BJ (cell line): ENCODE measurements at places on chromosomes 11 and 22. TPM values are rescaled to one million over a fixed set of nuclear protein-coding genes. Genes with fewer than 3 reads are reported as not detected.

Gene HIC2
- 0.50 and 0.54 TPM in 2 replicates for polyA plus RNA-seq

Gene CBLIF
- polyA plus RNA-seq, result not detected in 2 replicates

Gene OR5A1
- polyA plus RNA-seq, result not detected in 2 replicates

DNA sequence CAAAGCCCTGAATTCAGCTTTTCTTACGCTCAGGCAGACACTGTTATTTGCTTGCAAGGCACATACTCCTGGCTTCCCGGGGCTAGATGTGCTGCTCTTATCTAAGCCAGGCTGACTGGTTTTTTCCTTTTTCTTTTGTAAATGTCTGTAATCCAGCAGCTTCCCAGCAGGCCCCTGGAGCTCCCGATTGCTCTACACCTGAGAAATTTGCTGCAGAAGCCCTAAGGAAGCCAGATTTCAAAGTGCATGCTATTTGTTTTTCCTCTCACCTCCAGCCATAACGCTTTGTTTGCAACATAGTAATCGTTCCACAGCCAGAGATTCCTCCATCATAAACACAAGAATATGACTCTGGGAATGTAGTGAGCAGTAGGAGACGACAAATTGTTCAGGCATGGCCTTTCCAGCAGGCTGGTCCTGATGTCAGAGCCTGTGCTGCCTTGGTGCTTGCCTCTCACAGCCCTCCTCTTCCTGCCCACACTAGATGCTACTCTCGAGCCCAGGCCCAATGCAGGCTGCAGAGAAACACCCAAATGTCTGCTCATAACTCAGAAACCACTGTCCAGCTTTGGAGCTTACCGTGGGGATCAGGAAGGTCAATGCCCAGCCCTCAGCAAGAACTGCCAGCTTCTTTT, 54.7 kb upstream of the SLC6A5 start:
- no peak for DNase-seq

DNA sequence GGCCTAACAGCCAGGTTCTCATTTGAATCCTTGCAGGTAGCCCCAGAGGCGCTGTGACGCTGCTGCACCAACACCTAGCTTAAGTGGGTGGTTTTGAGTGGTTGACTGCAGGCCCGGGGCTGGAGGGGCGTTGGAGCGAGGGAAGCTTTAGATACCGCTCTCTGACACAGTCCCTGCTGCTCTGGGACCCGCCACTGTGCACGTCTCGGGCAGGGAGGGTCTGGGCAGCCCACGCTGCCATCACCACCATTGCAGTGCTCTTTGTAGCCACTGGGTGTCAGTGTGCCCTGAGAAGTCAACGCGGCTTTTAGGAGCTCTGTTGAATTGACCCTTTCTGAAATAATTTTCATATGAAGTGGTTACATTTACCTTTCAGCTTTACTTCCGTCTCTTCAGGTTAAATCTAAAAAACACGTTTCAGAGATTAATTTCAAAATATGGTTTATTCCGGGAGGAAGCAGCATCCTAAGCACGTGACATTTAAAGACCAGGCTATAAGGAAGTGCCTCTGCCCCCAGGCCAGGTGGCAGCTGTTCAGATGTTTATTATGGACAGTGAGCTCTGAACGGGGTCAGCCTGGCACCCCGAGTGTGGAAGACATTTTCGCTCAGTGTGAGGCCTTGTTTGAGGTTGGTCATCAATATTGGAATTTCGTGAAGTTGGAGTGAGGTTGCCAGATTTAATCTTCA, 30.9 kb upstream of the PARVB start:
- no peak for DNase-seq

DNA sequence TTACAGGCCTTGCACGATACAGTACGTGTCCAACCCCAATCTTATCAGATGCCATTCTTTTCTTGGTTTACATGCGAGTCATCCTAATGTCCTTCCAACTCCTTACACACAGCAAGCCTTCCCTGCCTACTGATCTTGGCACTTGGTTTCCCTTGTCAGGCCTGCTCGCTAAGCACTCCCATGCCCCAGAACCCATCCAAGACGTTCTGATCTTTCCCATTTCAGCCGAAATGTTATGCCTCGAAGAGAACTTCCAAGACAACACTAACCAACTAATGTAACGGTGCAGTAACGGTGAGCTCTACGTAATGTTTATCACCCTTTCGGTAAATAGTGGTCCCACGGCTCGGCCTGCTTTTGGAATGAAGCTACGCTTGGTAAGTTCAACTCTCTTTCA, 521 bp downstream of the PES1 start:
- no peak for DNase-seq

DNA sequence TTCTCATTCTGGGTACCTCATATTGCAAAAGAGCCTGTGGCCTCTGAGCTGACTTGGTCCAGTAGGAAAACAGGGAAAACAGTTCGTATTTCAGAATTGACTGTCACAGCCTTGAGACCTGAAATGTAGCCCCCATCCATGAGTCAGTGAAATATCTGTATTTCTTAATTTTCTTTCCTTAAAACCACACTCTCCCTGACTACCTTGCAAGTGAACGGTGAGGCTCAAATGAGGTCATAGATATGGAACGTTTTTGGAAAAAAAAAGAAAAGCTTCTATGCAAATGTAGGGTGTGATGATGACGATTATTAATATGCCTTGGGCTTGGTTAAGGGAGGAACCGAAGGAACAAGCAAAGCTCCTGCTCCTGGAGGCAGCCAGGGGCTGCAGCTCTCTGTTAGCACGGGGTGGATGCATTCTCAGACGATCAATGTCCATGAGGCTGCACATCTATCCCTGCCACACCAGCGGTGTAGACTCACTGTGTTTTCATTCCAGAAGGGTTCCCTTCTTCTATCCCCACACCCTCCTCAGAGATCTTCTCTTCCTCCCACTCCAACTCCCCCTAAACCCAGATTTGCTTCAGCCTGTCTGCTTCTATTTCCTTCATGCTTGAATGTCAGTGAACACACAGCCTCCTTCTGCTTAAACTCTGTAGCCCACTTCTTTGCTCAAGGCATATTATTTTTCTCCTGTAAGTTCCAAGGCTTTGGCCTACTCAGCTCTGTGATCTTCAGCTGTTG, 29.2 kb upstream of the SCN3B start:
- DNase-seq, result no peak

GRCh38 chr11:8201644-8202365, 33.0 kb upstream of the RIC3 start:
- no peak for DNase-seq

DNA sequence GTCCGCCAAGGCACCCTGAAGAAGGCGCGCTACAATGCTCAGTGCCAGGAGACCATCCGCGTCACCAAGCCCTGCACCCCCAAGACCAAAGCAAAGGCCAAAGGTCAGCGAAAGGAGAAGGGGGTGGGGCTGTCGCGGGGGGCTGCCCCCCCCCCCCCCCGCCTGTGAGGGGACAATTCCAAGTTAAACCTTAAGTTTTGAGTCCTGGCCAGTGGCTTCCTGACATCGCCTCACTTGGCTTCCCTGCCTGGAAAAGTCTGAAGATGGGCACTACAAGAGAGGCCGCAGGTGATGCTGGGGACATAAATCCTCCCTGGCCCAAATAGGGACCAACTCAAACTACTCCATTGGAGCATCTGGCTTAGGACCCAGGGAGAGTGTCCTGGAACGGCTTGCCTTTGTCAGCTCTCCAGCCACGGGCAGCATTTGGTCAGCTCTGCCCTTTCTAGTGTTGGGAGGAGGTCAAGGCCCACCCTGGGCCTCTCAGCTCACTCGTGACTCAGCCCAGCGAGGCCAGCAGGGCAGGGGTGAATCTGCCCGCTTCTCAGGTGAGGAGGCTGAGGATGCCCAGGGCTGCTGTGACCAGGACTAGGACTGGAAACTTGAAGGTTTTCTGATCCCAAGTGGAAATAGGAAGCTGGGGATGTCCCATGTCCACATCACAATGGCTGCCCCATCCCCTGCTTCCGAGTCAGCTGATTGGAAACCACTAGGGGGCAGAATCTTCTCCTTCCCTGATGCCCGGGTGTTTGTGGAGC, 1.4 kb downstream of the MDK start:
- DNase-seq, result no peak

- no peak for DNase-seq
Measured at GRCh38 chr22:29697853-29698598, 21.8 kb upstream of the CABP7 start.

DNA sequence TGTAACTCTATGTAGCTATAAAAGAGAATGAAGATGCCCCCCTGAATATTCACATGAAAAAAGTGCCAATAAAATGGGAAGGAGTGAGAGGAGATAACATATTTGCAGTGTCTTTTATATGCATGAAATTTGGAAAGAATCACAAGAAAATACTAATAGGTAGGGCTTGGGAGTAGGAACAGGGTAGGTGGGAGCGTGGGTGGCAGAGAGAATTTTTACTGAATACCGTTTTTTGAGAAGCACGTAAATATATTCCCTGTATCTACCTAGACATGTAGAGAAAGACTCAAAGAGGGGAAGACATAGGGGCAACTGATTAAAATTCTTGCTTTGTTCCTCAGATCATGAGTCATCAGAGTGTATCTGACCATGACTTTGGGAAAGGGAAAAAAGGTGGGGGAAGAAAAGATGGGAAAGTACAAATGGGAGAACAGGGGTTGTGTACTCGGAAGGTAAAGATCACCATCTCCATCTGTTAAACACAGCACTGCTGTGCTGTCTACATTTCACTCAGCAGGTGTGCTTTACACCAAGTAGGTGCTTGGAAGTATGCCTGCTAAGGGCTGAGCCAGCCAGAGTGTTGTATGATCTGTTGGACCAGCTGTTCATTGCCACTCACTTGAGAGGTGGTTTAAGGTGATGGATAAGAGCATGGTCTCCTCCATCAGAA, 16.0 kb downstream of the PRR5L start:
- no peak for DNase-seq

- no peak for DNase-seq
Measured at GRCh38 chr11:16902781-16903378, 111.3 kb downstream of the PLEKHA7 start.

DNA sequence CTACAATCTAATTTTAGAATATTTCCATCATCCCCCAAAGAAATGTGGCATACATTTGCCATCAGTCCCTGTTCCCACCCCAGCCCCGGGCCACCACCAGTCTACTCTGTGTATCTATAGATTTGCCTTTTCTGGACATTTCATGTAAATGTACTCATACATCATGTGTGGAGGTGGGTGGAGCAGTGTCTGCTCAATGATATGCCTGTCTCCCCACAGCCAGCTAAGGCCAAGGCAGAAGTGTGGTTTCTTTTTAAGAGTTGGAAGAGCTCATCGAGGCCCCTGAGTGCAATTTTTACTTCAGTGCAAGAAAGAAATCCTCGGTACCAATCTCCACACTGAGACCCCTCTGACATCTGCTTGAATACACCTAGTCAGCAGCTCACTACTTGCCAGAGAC, 80.5 kb downstream of the TP53I11 start:
- no peak for DNase-seq

DNA sequence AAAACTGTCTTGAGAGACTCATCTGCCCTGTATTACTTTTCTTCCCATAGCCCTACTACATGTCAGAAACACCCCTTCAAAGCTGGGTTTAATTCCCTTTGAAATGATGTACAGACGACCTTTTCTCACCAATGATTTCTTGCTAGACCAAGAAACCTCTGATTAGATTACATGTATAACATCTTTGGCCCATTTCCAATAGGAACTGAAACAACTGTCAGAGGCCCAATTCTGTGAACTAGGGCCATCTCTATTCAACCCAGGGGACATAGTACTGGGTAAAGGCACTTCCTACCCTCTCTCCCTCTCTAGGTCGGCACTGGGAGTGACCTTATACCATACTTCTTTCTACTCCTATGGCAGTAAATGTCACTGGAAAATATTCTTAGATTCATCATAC, 19.4 kb downstream of the NPAT start:
- no peak for DNase-seq

- DNase-seq, result no peak
Measured at GRCh38 chr11:59053387-59053786, 32.7 kb upstream of the GLYATL1B start.

DNA sequence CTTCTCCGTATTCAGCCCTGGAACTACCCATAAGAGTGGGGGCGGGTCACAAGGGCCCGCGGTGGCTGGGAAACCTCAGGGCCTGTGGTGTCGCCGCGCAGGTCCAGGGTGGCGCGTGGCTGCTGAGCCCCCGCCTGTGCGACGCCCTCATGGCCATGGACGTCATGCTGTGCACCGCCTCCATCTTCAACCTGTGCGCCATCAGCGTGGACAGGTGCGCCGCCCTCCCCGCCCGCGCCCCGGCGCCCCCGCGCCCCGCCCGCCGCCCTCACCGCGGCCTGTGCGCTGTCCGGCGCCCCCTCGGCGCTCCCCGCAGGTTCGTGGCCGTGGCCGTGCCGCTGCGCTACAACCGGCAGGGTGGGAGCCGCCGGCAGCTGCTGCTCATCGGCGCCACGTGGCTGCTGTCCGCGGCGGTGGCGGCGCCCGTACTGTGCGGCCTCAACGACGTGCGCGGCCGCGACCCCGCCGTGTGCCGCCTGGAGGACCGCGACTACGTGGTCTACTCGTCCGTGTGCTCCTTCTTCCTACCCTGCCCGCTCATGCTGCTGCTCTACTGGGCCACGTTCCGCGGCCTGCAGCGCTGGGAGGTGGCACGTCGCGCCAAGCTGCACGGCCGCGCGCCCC, 2.4 kb downstream of the DRD4 start:
- no peak for DNase-seq

DNA sequence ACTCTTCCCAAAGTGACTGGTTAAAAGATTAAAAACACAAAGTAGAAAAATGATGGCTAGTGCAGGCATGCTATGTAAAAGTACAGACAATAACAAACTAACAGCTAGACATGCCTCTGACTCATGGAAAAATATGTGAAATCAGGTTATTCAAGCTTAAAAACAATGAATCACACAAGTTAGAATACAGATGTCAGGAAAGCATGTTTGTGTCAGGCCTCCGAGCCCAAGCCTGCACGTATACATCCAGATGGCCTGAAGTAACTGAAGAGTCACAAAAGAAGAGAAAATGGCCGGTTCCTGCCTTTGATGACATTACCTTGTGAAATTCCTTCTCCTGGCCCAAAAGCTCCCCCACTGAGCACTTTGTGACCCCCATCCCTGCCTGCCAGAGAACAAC, 110.1 kb downstream of the NOX4 start:
- peak; percentile 92 for DNase-seq

- no peak for DNase-seq
Measured at GRCh38 chr11:75350743-75351540, 519 bp downstream of the ARRB1 start.

- no peak for DNase-seq
Measured at GRCh38 chr22:20229916-20230775, 38.0 kb downstream of the RTN4R start.

- DNase-seq, result no peak
Measured at GRCh38 chr11:67606093-67606491, 644 bp upstream of the NDUFV1 start.
